ENCODE measurements at places on chromosomes 12 and 14. TPM values are rescaled to one million over a fixed set of nuclear protein-coding genes. Genes with fewer than 3 reads are reported as not detected.

CMKLR1 gene
- 32.9 TPM for total RNA-seq

TAS2R19 gene
- 1.9 TPM for total RNA-seq

DNA sequence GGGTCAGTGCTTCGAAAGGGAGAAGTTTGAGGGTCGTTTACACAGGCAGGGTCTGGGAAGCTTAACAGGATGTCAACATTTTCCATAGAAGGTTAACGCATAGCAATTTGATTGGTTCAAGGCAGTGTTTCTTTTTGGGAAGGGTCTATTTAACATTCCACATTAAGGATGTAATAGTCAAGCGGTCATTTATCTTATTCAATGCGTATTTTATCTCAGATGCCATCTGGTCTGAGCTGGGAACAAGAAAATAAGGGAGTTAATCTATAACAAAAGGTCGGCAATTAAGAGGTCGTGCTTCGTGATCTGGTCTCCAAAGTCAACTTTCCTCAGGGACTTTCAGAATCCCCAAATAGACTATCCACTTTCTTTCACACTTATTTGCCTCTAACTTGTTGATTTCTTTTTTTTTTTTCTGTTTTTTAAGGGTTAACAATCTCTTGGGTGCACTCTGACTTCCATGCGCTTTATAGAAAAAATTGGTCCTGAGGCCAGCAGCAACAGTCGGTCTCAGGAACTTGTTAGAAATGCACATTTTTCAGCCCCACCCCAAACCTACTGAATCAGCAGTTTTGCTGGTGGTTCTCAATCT lies 550 bp upstream of the RESF1 start:
- no peaks in the 10 kb centered on the region for H3K27me3 ChIP-seq
- peak overlapping the region; percentile 92 for H3K4me3 ChIP-seq
- H3K4me1 ChIP-seq: peaks cover 31% of the 10 kb centered on the region
- H3K36me3 ChIP-seq: peaks cover 6% of the 10 kb centered on the region

GRCh38 chr12:117685110-117685926 lies 283.5 kb downstream of the KSR2 start:
- H3K27ac ChIP-seq: peak overlapping the region; percentile 95
- no peaks in the 10 kb centered on the region for H3K36me3 ChIP-seq
- H3K27me3 ChIP-seq: no peaks in the 10 kb centered on the region
- H3K4me1 ChIP-seq: peaks cover 54% of the 10 kb centered on the region

GRCh38 chr14:60845523-60845922 lies 111.0 kb downstream of the MNAT1 start:
- no peaks in the 10 kb centered on the region for H3K27me3 ChIP-seq
- H3K4me3 ChIP-seq: no peak overlapping the region
- peaks cover 15% of the 10 kb centered on the region for H3K4me1 ChIP-seq
- no peak overlapping the region for H3K27ac ChIP-seq

DNA sequence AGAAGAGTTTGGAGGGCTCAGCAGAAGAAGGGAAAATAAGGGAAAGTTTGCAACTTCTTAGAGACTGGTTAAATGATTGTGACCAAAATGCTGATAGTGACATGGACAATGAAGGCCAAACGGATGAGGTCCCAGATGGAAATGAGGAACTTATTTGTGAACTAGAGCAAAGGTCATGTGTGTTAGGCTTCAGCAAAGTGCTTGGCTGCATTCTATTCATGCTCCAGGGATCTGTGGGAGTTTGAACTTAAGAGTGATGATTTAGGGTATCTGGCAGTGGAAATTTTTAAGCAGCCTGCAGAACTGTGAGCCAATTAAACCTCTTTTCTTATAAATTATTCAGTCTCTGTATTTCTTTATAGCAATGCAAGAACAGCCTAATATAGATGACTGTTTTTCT lies 88.9 kb upstream of the ARHGAP5 start:
- H3K36me3 ChIP-seq: no peaks in the 10 kb centered on the region
- peaks cover 20% of the 10 kb centered on the region for H3K4me1 ChIP-seq
- no peaks in the 10 kb centered on the region for H3K27me3 ChIP-seq
- no peak overlapping the region for H3K4me3 ChIP-seq
- DNase-seq: no peak

DNA sequence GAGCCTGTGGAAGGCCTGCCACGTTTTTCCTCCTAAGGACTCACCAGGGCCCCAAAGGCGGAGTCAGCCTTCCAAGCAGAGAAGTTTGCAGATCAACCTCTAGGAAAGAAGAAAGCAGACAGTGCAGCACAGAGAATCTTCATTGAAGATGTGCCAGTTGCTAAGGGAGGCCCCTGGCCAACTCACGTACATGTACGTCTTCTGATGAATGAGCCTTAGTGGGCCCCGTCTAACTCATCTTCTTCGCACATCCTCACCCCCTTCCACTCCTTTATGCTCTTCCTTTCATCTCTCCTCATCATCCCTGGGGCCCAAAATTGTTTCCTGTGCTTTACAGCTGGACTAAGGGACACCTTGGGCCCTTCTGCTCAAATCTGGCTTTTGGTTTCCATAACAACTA lies 703.0 kb upstream of the TBX3 start:
- H3K27me3 ChIP-seq: peaks cover 8% of the 10 kb centered on the region
- no peak for DNase-seq
- no peaks in the 10 kb centered on the region for H3K36me3 ChIP-seq
- H3K27ac ChIP-seq: no peak overlapping the region
- H3K4me3 ChIP-seq: no peak overlapping the region

- no peak overlapping the region for H3K4me3 ChIP-seq
- DNase-seq: peak; percentile 81
- H3K36me3 ChIP-seq: no peaks in the 10 kb centered on the region
- peaks cover 5% of the 10 kb centered on the region for H3K27me3 ChIP-seq
- no peak overlapping the region for H3K27ac ChIP-seq
- no peaks in the 10 kb centered on the region for H3K4me1 ChIP-seq
Observed at GRCh38 chr14:104388541-104389325, 190.8 kb upstream of the C14orf180 start.

- no peaks in the 10 kb centered on the region for H3K36me3 ChIP-seq
- no peak overlapping the region for H3K27ac ChIP-seq
- H3K4me1 ChIP-seq: peaks cover 20% of the 10 kb centered on the region
- no peak overlapping the region for H3K4me3 ChIP-seq
Observed at GRCh38 chr12:13146336-13146938, 43.0 kb upstream of the GSG1 start.

- no peaks in the 10 kb centered on the region for H3K27me3 ChIP-seq
- peaks cover 24% of the 10 kb centered on the region for H3K4me1 ChIP-seq
- no peak overlapping the region for H3K27ac ChIP-seq
- DNase-seq: no peak
- no peak overlapping the region for H3K4me3 ChIP-seq
- H3K36me3 ChIP-seq: no peaks in the 10 kb centered on the region
Observed at GRCh38 chr12:92362785-92363184, 217.1 kb upstream of the BTG1 start.

- no peaks in the 10 kb centered on the region for H3K36me3 ChIP-seq
- H3K4me3 ChIP-seq: no peak overlapping the region
- H3K27me3 ChIP-seq: peaks cover 2% of the 10 kb centered on the region
Observed at GRCh38 chr12:26162905-26163304, 32.5 kb upstream of the SSPN start.

GRCh38 chr12:111389635-111390034 lies 16.1 kb upstream of the SH2B3 start:
- H3K4me3 ChIP-seq: no peak overlapping the region
- no peak overlapping the region for H3K27ac ChIP-seq
- no peak for DNase-seq
- H3K27me3 ChIP-seq: peaks cover 10% of the 10 kb centered on the region
- H3K4me1 ChIP-seq: no peaks in the 10 kb centered on the region

DNA sequence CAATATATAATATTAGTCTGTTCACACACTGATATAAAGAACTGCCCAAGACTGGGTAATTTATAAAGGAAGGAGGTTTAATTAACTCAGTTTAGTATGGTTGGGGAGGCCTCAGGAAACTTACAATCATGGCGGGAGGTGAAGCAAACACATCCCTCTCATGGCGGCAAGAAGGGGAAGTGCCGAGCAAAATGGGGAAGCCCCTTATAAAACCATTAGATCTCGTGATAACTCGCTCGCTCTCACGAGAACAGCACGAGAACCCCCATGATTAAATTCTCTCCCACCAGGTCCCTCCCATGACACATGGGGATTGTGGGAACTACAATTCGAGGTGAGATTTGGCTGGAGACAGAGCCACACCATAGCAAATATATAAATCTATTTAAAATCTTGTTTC lies 269.8 kb downstream of the ATP23 start:
- no peaks in the 10 kb centered on the region for H3K4me1 ChIP-seq
- no peak for DNase-seq

- H3K4me1 ChIP-seq: peaks cover 52% of the 10 kb centered on the region
- DNase-seq: no peak
- peaks cover 11% of the 10 kb centered on the region for H3K36me3 ChIP-seq
- peak overlapping the region; percentile 79 for H3K4me3 ChIP-seq
- no peaks in the 10 kb centered on the region for H3K27me3 ChIP-seq
- peak overlapping the region; percentile 91 for H3K27ac ChIP-seq
Observed at GRCh38 chr12:122081083-122081696, 2.6 kb downstream of the MLXIP start.

DNA sequence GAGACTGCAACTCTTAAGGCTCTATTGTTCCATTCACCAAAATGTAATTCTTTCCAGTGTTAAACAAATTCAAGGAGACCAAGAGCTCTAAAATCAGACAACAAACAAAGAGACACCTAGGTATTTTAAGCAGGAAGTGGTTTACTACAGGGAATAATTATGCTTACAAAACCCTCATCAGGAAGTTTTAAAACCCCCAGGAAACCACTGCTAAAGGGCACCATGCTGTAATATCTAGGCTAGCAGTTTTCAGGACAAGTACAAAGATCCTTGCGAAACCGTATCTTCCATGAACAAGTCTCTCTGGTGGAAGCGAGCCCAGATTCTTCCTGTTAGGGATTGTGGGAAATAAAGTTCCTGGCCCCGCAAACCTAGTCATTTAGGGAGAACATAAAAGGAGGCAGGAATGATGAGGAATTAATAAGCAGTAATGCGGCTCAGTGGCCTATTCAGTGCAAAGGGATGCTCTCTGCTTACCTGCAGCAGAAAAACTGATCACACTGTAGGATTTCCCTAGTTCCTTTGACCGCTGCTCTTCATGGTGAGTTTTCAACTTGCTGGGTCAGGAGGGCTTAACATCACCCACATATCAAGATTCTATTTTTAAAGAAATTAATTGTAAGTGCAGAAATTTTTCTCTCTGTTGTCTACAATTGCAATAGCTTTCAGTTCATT lies 42.8 kb downstream of the ACSM4 start:
- H3K27me3 ChIP-seq: no peaks in the 10 kb centered on the region
- no peaks in the 10 kb centered on the region for H3K4me1 ChIP-seq
- peaks cover 8% of the 10 kb centered on the region for H3K36me3 ChIP-seq
- no peak overlapping the region for H3K4me3 ChIP-seq
- no peak for DNase-seq

DNA sequence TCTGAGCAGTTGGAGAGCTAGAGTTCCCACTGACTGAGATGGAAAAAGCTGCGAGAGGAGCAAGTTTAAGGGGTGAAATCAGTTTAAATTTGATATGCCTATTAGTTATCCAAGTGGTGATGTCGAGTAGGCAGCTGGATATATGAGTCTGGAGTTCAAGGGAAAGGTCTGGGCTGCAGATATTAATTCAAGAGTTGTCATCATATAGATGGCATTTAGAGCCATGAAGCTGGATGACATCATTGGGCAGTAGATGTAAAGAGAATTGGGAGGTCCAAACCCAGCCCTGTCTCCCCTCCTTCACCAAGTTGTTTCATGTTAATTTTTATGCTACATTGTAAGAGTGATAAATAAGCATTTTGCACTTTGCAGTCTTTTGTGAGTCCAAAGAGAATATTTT lies 898.1 kb downstream of the GALC start:
- no peak overlapping the region for H3K27ac ChIP-seq
- H3K4me1 ChIP-seq: no peaks in the 10 kb centered on the region
- no peak for DNase-seq
- H3K36me3 ChIP-seq: no peaks in the 10 kb centered on the region

All from chondrocyte (in vitro differentiated cells).